ENCODE measurements at places on chromosomes 11 and 22. TPM values are rescaled to one million over a fixed set of nuclear protein-coding genes. Genes with fewer than 3 reads are reported as not detected.

The CDC42BPG gene
- total RNA-seq = 8.4 TPM

The CDC45 gene
- total RNA-seq = 6.5 TPM

The PRRG4 gene
- total RNA-seq = 9.2 TPM

DNA sequence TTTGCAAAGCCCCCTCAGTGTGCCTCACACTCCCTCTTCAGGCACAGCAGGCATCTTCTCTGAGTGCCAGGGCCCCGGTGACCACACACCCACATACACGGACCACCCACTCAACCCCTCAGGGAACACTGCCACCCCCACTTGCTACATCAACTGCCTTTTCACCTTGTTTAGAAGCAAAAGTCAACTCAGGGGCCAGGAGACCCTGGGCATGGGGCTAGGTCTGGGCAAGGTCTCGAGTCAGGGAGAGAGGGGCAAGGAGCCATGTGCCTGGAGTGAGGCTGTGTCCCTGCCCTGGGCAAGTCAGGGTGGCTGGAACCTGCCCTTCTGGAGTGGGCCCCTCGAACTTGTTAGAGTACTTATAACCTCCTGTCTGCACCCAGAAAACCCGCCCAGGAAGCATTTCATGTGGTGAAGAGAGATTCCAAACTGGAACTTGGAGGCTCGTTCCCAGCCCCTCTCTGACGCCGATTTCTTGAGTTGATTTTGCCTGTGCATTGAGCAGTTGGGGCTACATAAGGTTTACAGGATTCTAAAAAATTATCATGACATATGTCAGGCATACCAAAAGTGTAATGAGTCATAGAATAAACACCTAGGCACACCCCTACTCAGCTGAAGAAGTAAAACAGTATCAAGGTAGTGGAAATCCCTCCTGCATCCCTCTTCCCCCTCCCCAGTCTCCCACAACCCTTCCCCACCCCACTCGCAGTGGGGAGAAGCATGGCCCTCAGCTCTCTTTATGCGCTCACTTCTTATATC, 74.3 kb downstream of the MYEOV start:
- DNase-seq = no peak

The KRTAP5-9 gene
- total RNA-seq = not detected

- DNase-seq = peak; percentile 13
Observed at GRCh38 chr11:103338621-103339484, 229.6 kb downstream of the DYNC2H1 start.

- no peak for DNase-seq
Observed at GRCh38 chr11:115760461-115761320, 256.5 kb upstream of the CADM1 start.

The FBLN1 gene
- 201 TPM for total RNA-seq

DNA sequence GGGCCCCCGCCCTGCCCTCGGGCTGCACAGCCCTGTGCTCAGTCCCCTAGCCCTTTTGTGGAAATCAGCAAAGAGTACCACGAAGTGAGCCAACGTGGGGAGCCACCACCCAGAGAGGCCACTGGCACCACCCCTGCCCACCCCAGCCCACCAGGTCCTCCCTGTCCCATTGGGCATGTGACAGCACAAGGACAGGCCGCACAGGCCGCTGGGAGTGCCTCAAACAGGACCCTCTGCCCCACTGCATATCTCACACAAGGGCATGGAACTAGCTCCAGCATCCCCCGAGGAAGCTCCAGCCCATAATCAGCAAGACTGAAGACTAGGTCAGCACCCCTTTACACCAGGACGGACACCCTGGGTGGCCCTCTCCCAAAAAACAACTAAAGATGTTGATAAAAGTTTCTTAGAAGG, 29.7 kb downstream of the GNB1L start:
- peak; percentile 2 for DNase-seq

GRCh38 chr22:31846161-31847115, 92.6 kb downstream of the DEPDC5 start:
- no peak for DNase-seq

The KRTAP5-1 gene
- not detected for total RNA-seq

- no peak for DNase-seq
Observed at GRCh38 chr11:26399336-26399735, 67.4 kb downstream of the ANO3 start.

Data from hepatocyte (in vitro differentiated cells).